ENCODE measurements at places on chromosomes 1 and 21.

- peak; percentile 47 for DNase-seq
Measured at GRCh38 chr1:84271441-84272151, 29.9 kb upstream of the SAMD13 start.

GRCh38 chr1:15218287-15219279, 28.4 kb upstream of the FHAD1 start:
- peak; percentile 38 for DNase-seq

- DNase-seq, result no peak
Measured at GRCh38 chr1:227323171-227323966, 5.1 kb upstream of the CDC42BPA start.

DNA sequence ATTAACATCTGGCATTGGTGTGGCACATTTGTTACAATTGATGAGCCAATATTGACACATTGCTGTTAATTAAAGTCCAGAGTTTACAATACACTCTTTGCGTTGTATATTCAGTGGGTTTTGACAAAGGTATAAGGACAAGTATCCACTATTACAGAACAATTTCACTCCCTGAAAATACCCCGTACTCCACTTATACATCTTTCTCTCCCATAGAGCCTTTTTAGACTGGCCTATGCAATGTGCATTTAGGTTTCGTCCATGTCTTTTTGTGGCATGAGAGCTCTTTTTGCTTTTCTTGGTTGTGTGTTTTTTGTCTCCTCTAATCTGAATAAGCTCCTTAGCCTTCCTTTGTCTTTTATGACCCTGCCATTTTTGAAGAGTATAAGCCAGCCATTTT, 40.6 kb upstream of the TSNAX start:
- no peak for DNase-seq

DNA sequence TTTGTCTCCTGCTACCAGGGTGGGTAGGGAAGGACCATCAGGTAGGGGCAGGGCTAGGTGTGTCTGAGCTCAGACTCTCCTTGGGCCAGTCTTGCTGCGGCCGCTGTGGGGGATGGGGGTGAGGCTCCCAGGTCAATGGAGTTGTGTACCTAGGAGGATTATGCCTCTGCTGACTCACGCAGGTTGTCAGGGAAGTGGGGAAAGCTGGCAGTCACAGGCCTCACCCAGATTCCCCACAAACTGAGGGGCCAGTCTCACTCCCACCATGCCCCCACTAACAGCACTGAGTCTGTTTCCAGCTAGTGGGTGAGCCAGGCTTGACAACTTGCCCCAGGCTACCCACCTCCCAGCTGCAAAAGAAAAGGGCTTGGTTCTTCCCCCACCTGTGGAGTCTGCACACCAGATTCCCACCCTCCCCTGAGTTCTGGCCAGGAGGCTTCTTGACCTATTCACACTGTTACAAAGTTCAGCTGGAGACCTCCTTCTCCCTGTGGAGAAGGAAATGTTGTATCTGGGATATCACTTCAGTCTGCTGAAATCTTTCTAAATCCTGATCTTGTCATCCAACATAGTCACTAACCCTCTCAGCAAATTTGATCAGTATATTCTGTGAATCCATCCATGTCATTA, 69.2 kb upstream of the GJA8 start:
- DNase-seq, result no peak

- peak; percentile 44 for DNase-seq
Measured at GRCh38 chr1:201786824-201787223, 42.1 kb upstream of the IPO9 start.

GRCh38 chr1:215475796-215476481, 91.2 kb upstream of the KCTD3 start:
- peak; percentile 90 for DNase-seq

DNA sequence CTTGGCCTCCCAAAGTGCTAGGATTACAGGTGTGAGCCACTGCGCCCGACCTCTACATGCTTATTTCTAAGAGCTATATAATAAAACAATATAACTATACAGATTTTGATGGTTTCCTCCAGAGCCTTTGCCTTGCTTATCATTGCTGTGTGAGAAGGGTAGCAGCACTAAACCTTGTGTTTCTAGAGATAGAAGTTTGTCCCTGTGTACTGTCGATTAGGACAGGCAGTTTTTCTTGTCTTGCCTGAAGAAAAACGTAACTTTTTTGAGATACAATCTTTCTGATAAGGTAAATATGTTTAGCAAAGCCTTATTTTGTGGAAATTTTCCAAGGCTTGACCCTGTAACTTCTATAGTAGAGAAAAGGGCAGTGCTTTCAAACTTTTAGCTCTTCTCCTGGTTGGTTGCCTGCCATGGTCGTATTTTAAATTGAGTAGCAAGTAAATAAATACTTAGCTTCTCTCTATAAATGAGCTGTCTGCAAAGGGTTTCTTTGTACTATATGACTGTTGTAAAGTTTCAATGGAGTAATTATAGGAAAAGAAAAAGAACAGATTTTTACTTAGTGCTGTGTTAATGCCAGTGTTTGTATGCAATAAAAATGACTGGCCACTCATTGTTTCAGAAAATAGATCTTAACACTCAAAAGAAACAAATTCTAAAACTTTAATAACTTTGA, 86.4 kb upstream of the CACYBP start:
- DNase-seq, result no peak

DNA sequence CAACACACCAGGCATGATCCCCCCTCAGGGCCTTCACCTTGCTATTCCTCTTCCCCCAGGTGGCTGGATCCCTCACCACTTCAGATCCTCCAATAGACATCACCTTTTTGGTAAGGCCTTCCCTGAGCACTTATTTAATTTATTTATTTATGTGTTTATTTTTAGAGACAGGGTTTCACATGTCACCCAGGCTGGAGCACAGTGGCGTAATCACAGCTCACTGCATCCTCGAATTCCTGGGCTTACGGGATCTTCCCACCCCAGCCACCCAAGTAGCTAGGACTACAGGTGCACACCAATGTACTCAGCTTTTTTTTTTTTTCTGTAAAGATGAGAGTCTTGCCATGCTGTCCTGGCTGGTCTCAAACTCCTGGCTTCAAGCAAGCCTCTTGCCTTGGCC, 17.2 kb downstream of the KCNN3 start:
- no peak for DNase-seq

DNA sequence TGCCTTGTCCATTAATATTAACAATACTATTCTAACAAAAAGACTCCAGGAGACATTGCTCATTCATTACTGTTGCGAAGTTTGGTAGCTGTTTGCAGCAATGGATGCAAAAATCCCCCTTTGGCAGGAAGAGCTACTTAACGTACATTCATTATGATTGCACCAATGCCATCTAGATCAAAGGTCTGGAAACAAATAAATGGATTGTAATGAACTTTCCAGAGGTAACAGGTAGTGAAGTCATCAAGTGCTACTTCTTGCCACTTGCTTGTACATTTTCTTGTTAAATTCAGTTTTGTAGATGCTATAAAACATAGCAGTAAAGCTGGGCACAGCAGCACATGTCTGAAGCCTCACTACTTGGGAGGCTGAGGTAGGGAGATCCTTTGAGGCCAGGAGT, 93.9 kb downstream of the DDAH1 start:
- no peak for DNase-seq

DNA sequence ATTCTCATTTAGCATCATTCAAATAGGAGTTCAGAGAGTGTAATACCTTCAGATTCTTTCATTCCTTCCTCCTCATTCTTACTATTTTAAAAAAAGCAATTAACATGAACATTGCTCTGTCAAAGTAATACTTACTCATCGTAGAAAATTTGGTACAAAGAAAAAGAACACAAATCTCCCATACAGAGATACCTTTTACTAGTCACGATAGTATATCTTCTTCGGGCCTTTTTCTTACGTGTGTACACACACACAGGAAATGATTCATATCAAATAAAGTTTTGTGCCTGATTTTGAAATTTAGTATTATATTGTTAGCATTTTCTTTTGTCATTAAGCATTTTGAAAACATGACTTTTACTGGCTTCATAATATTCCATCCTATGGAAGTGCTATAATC, 52.9 kb downstream of the NCF2 start:
- DNase-seq, result no peak

- DNase-seq, result peak; percentile 11
Measured at GRCh38 chr1:210624722-210625121, 296.0 kb downstream of the HHAT start.

GRCh38 chr1:23376890-23377811, 7.5 kb upstream of the ZNF436 start:
- peak; percentile 93 for DNase-seq

- peak; percentile 99 for DNase-seq
Measured at GRCh38 chr1:94755675-94756074, 64.5 kb upstream of the SLC44A3 start.

- no peak for DNase-seq
Measured at GRCh38 chr1:39328095-39328494, 123.6 kb downstream of the MACF1 start.

GRCh38 chr1:81170721-81171120, 630.0 kb upstream of the ADGRL2 start:
- no peak for DNase-seq

- DNase-seq, result no peak
Measured at GRCh38 chr1:212920896-212921295, 29.4 kb upstream of the VASH2 start.

- DNase-seq, result peak; percentile 91
Measured at GRCh38 chr1:228837817-228838716, 102.8 kb downstream of the RHOU start.

DNA sequence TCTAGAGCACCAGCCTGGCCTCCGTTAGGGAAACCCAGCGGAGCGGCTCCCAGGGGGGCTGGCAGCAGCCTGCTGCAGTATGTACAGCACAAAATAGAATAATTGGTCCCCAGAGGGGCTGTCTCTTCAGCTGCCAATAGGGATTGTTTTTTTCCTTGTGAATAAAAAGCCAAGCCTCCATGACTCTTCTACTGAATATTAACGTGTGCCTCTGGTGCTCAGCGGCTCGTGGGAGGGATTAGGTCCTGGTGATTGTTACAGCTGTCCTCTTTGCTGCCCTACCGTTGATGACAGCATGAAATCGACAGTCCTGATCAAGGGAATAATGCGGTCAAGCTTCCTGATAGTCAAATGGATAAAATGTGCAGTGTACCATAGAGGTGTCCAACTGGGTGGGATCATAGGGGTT, 190.7 kb upstream of the RUNX1 start:
- DNase-seq, result peak; percentile 59

GRCh38 chr1:248787430-248787829, 31.9 kb upstream of the LYPD8 start:
- no peak for DNase-seq

DNA sequence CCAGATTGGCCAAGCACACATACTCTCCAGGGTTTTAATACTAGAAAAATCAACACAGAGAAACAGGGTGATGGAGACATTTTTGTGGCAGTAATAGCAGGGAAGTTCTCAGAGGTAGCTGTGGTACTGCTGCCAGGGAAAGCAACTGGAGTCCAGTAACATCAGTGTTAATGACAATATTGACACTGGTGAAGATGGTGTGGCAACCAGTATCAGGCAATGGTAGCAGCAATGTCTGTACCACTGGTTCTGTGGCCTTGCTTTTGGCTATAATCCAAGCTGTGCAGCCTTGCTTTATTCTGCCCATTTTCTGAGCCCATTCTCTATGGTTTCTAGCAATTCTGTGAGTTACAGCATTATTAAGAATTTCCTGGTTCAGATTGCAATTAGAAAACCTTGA, 1.6 kb upstream of the SNX7 start:
- no peak for DNase-seq

- peak; percentile 72 for DNase-seq
Measured at GRCh38 chr1:44645476-44646244, 28.6 kb downstream of the TMEM53 start.

- no peak for DNase-seq
Measured at GRCh38 chr1:185495898-185496297, 178.9 kb upstream of the IVNS1ABP start.

- DNase-seq, result no peak
Measured at GRCh38 chr1:156524481-156524869, 23.9 kb upstream of the MEF2D start.

DNA sequence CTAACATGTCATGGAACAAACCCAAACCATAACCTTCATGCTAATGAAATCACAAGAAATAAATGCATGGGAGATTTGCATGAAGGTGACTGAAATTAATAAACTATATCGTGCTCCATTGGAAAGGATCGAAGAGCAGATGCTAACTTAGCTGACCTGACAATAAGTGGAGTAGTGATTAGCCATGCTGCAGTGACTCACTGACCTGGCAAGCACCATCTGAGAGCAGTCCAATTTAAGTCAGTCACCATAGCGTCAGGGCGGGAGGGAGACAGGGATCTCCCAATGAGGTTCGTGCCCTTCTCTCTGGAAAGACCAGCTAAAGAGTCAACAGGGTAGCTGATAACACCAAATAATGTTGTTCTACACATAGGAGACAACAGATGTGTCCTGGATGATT, 21.5 kb downstream of the OLIG2 start:
- DNase-seq, result peak; percentile 89

DNA sequence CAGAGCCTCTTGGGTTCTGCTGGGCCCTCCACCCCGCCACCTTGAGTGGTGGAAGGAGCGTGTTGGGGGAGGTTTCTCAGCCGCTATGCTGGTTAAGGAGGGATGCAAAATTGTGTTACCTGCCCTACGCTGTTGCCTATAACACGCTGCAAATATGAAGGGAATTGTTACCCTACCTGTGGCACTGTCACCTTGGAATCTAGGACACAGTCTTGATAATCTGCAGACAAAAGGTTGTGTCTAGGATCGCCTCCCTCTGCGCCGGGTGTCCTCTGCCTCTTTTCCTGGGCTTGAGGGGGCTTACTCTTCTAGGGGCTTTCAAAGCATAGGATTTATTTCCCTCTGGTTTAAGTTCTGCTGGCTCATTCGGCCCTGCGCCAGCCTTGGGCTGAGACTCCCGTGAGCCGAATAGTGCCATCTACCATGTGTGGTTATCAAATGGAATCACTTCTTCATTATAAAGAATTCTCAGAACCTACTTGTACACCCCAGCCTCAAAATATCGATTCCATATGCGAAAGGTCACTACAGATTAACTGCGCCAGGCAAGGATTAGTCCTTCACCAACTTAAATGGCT, 697 bp downstream of the SLC22A15 start:
- DNase-seq, result peak; percentile 34

- peak; percentile 100 for DNase-seq
Measured at GRCh38 chr1:181255270-181255929, 166.9 kb downstream of the IER5 start.

DNA sequence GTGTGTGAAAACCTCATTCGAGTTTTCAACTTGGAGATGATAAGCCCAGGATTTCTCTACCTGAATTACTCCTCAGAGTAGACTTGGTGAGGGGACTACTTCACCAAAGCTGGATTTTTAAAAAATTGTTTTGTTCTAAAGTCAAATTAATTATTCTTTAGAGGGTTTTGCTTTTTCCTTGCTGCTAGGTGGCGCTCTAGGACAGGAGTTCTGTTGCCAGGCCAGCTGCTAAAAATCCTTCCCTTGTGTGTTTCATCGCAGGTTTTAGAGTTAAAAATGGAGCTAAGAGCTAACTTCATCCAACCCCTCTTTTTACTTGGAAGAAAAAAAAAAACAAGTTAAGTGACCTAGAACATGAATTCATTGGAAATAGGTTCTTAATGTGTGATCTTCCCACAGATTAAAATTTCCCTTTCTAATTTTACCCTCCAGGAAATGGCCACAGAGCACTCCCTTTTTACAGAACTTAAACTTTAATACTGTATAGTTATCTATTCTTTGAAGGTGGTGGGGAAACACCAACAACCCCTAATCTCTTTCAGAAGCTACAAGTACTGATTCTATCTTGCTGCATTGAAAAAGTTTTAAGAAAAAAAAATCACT, 36.7 kb upstream of the FAM163A start:
- DNase-seq, result peak; percentile 64

All from fibroblast of mammary gland (primary cell).